ENCODE measurements at places on chromosomes 6 and 20. TPM values are rescaled to one million over a fixed set of nuclear protein-coding genes. Genes with fewer than 3 reads are reported as not detected.
A peak's percentile ranks its signal among the peaks of the same experiment; 100 is the strongest.

The PNISR gene
- 60.1 TPM for total RNA-seq

GRCh38 chr6:142855893-142856623, 88.9 kb downstream of the HIVEP2 start:
- peaks cover 2% of the 10 kb centered on the region for H3K4me1 ChIP-seq
- H3K27me3 ChIP-seq, result no peaks in the 10 kb centered on the region
- no peak for DNase-seq
- no peak overlapping the region for H3K27ac ChIP-seq

GRCh38 chr20:61400499-61400898, 148.4 kb downstream of the CDH4 start:
- H3K4me3 ChIP-seq, result no peak overlapping the region
- H3K27me3 ChIP-seq, result no peaks in the 10 kb centered on the region
- no peaks in the 10 kb centered on the region for H3K36me3 ChIP-seq
- no peaks in the 10 kb centered on the region for H3K4me1 ChIP-seq
- H3K27ac ChIP-seq, result no peak overlapping the region

GRCh38 chr20:31570021-31570463, 35.0 kb upstream of the ID1 start:
- no peaks in the 10 kb centered on the region for H3K27me3 ChIP-seq
- no peak for DNase-seq
- H3K36me3 ChIP-seq, result peaks cover 23% of the 10 kb centered on the region
- no peak overlapping the region for H3K4me3 ChIP-seq

GRCh38 chr6:98834060-98835031, at the start of gene POU3F2:
Gene POU3F2, plus strand, starts transcription at chr6:98834574. Its CDS starts 300 bp downstream, at chr6:98834874.
- peak; percentile 61 for DNase-seq
- H3K4me1 ChIP-seq, result peaks cover 6% of the 10 kb centered on the region
- H3K27ac ChIP-seq, result no peak within 1 kb of the TSS
- H3K4me3 ChIP-seq, result peak within 1 kb of the TSS; percentile 46

DNA sequence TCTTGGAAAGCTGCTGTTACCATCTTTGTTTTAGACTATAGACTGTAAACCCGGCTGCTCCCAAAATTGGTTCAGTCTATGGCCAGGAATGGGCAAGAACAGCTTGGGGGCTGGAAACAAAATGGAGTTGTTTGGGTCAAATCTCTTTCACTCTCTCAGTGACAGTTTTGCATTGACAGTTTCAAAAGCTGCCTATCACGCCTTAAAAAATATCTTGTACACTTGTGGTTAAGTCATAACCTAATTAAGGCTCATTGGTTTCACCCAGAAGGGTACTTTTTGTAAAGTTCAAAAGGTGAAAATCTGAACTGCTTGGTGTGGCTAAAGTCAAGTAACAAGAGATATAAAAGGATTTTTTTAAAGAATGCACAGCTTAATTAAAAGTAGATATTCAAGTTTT, 76.1 kb upstream of the PRL start:
- H3K4me3 ChIP-seq, result no peak overlapping the region
- no peaks in the 10 kb centered on the region for H3K36me3 ChIP-seq
- no peaks in the 10 kb centered on the region for H3K4me1 ChIP-seq
- no peak for DNase-seq
- H3K27me3 ChIP-seq, result no peaks in the 10 kb centered on the region
- H3K27ac ChIP-seq, result no peak overlapping the region

All from fibroblast of lung (primary cell).